ENCODE measurements at places on chromosomes 7 and 10.

DNA sequence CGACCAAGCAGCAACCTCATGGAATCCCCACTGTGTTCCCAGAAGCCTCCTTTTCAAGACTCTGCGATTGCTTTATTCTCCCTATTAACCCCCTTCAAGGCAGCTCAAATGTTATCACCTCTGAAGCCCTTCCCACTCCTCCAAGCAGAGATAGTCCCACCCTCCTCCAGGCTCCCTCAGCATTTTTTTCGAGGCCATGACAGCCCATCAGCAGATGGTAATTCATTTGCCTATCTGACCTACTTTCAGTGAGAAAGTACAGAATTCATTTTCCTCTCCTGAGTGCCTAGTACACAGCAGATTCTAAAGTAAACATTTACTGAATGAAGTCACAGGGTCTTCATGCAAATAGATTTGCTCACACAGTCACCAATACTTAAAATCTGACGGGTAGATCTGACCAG lies 47.8 kb downstream of the HERPUD2 start:
- DNase-seq, result no peak

DNA sequence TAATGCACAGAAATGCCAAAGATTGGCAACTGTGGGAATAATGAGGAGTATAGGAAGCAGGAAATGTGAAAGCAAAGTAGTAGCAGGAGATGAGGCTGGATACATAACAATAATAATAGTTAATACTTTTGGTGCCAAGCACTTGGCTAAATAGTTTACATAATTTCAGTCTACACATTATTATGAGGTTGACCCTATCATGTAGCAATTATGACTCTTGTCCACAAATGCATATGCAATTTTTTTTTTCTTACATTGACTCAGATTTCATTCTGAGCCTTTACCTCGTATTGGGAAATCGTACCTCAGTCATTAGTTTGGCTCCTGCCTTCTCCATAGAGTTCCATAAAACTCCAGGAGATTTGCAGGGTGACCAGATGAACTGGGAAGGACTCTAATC lies 219.9 kb downstream of the SUGCT start:
- no peak for DNase-seq

- peak; percentile 32 for DNase-seq
These were observed 11.4 kb upstream of the PAX4 start for GRCh38 chr7:127629268-127629854.

GRCh38 chr7:114941692-114942091 lies 19.8 kb downstream of the MDFIC start:
- no peak for DNase-seq

- no peak for DNase-seq
These were observed 45.7 kb downstream of the ESYT2 start for GRCh38 chr7:158783595-158783994.

GRCh38 chr10:21496343-21497176 lies 28.9 kb downstream of the SKIDA1 start:
- peak; percentile 60 for DNase-seq

DNA sequence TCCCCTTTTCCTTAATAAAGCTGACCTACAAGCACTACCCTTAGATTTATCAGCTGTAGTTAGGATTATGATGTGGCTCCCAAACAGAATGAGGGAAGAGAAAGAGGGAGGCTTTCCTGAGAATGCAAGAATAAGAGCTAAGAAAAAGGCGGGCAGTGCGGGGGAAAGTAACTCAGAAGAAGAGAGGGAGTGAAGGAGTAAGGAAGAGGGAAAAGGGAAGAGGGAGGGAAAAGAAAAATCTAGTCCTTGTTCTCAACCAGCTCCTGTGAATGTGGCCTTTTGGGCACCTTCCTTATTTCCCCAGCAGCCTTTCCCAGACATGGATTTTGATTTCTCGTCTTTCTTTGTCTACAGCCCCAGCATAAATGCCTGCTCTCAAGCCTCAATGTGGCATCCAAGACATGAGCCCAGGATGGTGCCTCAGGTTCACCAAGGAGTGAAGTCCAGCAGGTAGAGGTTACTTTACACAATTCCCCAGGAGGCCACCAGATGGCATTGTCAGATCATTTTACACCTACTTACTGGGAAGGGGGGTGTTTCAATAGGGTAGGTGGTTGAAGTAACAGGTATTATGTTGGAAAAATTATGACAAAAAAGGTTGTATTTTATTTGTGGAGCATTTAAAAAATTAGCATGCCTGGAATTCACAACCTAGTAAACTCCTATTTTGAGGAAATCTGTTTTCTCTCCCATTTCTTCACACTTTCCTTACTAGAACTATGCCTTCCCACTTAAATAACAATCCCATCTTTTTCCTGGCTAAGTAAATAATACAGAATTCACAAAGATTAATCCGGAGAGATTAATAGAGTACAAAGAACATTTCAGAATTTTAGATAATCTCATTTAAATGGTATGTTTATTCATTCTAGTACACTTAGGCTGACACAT lies 106.5 kb downstream of the HTR7 start:
- DNase-seq, result peak; percentile 57

- no peak for DNase-seq
These were observed 92.9 kb downstream of the SFMBT2 start for GRCh38 chr10:7317786-7318446.

- peak; percentile 96 for DNase-seq
These were observed at the start of gene HSPA12A for GRCh38 chr10:116742367-116743265. HSPA12A (minus strand) TSS chr10:116742566; CDS start chr10:116742469, 97 bp downstream.

- DNase-seq, result no peak
These were observed 17.9 kb downstream of the ZC3HAV1 start for GRCh38 chr7:139091677-139091996.

- DNase-seq, result peak; percentile 72
These were observed 322.0 kb upstream of the SEMA3D start for GRCh38 chr7:85508642-85509410.

DNA sequence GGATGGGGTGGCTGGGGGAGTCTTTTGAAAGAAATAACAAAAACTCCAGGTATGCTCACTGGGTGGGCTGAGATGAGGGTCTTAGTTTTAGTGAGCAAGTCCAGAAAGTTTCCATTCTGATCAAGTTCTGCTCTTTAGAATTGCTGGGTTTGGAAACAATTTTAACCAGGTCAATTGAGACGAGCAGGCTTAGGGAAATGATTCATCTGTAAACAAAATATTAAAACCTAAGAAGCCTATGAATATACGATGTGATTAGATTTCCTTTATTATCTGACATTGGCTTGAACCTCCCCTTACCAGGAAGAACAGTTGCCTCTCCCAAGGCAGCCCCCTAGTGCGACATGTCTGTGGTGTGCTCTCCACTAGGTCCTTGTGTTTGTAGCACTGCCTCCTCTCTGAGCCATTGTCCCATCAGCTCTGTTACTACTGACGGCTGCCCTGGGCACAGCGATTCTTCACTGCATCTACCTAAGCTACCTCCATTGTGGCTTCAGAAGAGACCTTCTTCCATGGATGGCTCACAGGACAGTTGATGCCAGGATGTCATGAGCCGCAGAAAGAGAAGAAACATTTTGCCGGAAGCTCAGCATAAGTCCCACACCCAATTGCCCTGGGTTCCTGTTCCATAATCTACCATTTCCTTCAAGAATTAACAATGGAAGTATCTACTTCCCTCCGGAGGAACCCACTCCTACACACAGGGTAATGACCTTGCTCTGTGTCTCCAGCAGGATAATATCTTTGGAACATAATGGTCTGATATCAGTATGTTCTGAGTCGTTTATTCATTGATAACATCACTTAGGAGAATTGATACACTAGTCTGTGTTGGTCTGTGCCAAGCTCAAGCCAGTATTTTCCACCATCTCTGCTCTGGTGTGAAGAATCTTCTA lies 95.1 kb upstream of the ITGB1 start:
- no peak for DNase-seq

DNA sequence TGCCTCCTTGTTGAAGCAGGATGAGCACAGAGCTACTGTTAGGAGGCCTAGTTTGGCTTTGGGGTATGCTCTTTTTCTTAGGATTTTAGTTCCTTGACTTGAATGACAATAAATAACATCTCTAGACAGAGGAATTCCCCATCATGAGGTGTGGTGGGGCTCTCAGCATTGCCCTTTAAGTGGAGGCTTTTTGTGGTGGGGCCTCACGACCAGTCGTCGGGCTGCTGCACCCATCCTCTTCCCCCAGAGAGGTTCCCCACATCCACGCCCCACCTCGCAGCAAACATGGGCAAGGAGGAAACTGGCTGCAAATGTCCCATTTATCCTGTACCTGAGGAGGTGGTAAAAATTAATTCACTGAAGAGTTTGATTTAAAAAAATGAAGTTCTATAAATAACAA lies 36.1 kb upstream of the TARP start:
- no peak for DNase-seq

- peak; percentile 9 for DNase-seq
These were observed 29.7 kb downstream of the ANXA8 start for GRCh38 chr10:47454008-47454779.

- peak; percentile 47 for DNase-seq
These were observed 1.2 kb downstream of the HIPK2 start for GRCh38 chr7:139776486-139777132.

DNA sequence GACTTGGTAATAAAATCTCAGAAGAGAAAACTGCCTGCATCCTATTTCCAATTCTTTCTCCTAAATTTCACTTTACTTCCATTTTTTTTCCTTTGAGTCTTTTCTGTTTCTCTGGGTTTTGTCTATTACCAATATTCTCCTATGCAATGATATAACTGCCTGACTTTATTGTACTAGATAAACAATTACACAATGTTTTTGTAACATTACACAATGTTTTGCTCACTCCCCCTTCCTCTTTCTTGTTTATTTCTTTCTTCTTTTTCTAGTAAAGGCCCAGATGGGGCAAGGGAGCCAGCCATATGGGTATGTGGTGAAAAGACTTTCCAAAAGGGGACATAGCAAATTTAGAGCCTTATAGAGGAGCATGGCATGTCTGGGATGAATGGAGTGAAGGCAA lies 278.7 kb upstream of the PHYHIPL start:
- DNase-seq, result no peak

DNA sequence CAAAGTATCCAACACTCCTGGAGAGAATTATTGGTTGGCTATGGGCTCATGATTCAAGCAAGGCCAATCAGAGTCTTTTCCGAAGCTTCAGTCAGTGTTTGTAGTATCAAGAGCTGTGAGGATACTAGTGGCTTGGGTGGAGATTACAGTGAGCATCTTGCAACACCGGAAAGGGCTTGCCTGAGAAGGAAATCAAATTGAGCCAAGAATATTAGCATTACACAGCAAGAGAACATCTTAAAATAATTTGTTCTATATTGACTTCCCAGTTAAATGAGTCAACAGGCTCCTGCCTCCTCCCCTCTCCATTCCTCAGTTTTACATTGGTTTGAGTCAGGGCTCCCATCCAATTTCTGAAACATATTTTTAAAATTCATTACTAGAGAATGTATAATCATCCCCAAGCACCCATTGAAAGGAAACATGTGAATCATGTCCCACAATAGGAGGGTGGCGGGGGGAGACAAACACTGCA lies 127.4 kb downstream of the ELAPOR2 start:
- DNase-seq, result peak; percentile 83

DNA sequence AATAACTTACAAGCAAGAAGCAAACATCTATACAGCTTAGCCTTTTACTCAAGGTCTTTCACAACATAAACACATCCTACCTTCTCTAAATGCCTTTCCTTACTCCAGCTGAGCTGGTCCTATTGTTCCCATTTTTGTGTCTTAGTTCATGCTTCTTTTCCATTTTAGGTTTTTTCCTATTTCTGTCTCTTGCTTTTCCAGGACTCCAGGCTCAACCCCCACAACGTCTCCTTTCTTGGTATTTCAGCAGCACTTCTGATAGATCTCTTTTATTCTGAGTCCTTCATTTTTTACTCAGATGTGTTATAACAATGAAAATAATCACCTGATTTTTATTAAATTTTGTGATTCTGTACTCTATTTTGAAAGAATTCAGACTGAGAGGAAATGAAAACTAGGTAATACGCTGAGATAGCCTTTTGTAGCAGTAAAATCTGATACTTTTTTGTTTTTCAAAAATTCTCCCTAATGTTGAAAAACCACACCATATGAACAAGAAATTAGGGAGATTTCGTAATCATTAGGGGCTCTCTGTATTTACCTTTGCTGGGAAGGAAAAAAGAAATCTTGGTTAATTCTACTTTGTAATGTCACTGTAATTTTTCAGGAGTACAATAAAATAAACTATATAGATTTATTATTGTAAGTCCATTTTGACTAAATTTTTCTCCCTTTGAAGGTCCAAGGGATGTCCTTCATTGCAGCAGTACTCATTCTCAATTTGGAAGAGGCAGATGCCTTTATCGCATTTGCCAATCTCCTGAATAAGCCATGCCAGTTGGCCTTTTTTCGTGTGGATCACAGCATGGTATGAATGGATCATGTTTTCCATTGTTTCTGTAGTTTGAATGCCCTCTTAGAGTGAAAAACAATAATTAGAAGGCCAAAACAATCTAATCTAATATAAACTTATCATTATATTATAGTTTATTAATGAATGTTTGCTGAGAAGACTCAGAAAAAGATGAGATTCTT lies 24.0 kb upstream of the HELLS start:
- no peak for DNase-seq

GRCh38 chr10:14093730-14094484 lies 236.8 kb downstream of the FRMD4A start:
- DNase-seq, result peak; percentile 71

GRCh38 chr10:62388328-62388727 lies 14.2 kb downstream of the ZNF365 start:
- no peak for DNase-seq

GRCh38 chr10:132518572-132519381 lies 18.8 kb upstream of the INPP5A start:
- no peak for DNase-seq

DNA sequence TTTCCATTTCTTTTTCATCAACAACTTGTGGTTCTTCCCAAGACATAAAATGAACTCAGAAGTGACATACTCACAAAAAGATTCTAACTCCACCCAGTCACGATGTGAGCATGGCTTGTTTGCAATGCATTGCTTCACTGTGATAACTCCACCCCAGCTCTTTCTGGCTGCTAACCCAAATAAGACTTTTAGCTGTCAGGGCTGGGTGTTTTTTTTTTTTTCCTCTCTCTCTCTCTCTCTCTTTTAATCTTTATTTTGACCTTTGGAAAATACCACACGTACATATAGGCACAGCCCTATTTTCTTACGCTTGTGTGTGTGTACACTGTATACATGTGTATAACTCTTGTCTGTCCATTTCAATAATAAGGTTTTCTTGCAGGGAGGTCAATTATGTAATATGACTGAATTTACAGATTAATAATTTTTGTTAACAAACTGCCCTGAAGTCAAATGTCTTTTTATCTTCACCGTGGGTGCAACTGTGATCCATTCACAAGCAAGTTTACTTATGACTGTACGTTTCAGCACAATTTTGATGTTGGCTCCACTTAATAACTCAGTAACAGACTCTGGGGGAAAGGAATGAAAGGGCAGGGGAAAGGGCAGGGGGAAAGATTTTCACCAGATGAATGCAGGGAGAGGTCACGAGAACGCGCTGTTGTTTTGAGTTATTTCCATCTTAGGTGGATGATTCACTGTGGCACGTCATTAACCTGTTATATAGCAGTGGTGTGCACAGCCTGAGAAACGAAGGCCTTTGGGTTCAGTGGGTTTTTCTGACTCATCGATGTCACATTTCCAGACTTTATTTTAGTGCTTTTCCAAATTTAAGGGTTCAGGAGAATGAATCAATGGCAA lies 49.1 kb downstream of the APBB1IP start:
- DNase-seq, result peak; percentile 69
